Occipital lobe (tissue), 3 donors: ENCODE measurements at places on chromosomes 11 and 22.

DNA sequence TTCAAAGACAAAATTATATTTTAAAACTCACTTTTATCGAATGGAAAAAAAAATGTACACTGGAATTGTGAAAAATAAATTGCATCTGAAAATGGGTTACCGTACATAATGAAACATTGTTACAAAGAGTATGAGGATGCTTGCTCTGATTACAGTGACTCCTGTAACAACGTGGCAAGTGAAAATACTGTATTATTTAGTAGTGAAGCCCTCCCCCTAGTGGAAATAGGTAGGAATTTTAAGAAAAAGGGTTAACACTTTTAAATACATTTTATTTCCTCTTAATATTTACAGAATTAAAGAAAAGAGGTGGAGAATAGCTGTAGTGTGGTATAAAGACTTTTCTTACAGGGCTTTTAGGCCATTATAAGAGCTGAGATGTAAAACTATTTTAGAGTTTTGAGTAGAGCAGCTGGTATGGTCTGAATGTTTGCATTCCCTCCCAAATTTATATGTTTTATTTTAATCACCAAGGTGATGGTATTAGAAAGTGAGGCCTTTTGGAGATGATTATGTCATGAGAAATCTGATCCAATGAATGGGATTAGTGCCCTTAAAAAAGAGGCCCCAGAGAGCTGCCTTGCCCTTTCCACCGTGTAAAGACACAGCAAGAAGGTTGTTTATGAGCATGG, 25.2 kb downstream of the FAM76B start:
- DNase-seq = no peak

DNA sequence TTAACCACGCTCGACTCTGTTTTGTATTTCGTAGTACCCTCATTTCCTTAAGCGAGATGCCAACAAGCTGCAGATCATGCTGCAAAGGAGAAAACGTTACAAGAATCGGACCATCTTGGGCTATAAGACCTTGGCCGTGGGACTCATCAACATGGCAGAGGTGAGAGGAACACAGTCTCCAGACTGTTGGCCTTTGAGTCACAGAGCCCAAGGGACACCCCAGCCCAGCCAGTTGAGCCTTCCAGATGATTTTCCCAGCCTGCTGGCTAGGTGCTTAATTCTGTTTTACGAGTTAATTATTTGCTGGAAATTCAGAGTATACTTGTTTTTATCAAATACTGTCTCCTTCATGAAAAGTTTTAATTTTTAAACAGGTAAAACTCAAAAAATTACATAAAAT, 57.3 kb upstream of the RAB1B start:
- no peak for DNase-seq

GRCh38 chr22:26671317-26672059, 14.1 kb downstream of the MIAT start:
- no peak for DNase-seq

DNA sequence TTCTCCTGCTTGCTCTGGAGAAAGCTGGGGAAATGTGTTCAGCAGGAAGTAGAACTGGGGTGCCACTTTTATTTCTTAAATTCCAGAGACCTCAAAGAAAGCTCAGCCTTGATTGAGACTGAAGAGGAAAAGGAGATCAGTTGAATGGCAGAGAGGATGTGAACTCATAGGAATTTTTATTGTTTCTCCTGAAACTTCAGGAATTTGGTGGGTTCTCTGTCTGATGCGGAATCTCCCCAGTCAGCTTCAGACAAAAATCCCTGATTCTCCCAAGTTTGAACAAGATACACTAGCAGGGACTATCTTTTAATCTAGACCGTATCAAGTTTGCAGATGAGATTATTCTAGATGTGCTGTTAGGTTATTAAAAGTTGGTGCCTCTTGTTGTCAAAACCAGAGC, 23.0 kb downstream of the EHF start:
- DNase-seq = no peak

DNA sequence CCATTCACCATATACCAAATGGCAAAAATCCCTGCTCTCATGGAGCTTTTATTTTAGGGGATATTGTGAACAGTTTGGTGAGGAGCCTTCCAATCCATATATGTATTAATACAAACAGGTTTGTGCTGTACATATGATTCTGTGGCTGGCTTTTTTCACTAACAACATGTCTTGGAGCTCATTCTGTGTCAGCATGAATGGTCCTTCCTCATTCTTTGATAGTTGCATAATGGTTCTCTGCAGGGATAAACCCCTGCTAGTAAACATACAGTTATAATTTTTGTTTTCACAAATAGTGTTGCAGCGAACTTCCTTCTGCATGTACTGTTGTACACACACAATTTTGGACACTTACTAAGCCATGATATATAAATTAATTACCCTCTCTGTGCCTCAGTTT, 8.3 kb downstream of the PRR5L start:
- DNase-seq = no peak

GRCh38 chr22:22099833-22100812, 117.5 kb upstream of the TOP3B start:
- DNase-seq = no peak

DNA sequence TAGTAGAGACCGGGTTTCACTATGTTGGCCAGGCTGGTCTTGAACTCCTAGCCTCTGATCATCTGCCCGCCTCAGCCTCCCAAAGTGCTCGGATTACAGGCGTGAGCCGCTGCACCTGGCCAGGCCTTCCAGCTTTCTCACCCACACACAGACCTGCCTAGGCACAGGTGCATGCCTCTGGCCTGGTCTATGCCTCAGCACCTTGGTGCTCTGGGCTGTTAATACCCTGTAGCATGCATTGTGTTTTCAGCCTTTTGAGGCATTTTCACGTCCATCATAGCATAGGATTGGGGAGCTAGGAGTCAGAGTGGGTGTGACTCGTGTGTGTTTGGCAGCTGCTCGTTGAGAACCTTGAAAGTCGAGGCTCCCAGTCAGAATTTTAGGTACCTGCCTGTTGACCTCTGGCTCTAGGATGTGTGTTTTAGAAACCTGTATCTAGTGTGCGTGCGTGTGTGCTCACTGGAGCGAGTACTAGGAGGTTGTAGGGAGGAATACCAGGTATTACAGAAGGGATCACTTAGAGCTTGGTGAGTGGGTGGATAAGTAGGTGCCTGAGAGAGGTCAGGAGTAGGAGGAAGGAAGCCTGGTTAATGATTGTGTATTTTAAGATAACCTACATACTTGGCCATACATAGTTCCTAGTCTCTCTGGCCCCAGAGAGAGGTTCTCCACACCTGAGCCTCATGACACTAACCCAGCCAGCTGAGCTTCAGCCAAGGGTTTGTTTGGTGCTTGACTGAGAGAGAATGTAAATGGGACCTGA, 20.0 kb downstream of the CRKL start:
- no peak for DNase-seq

DNA sequence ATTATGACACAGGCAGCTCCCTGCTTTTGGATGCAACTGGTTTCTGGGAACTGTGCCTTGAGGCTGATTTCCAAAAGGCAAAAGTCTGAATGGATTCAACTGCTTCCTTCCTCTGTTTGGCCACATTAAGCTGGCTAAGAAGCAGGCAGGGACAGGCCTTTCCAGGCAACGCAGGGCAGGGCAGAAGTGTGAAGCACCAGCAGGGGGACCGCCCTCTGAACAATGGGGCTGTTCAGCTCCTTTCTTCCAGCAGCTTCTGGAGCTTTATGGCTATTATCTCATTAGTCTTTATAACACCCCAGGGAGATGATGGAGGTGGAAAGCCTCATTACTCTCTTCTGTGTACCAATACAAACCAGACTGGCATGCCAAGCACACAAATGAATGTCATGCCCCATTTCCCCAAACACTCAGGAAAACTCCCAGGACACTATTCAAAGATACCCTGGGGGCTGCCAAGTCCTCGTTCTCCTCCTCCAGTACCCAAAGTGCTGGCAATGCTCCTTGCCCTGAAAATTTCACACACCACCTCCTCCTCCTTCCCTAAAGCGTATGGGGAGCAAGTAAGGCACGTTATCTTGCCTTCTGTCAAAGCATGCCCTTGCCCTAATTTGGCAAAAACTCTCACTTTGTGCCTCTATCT, 21.3 kb downstream of the MORC2 start:
- peak; percentile 8 for DNase-seq
